ENCODE measurements at places on chromosomes 6 and 20.

DNA sequence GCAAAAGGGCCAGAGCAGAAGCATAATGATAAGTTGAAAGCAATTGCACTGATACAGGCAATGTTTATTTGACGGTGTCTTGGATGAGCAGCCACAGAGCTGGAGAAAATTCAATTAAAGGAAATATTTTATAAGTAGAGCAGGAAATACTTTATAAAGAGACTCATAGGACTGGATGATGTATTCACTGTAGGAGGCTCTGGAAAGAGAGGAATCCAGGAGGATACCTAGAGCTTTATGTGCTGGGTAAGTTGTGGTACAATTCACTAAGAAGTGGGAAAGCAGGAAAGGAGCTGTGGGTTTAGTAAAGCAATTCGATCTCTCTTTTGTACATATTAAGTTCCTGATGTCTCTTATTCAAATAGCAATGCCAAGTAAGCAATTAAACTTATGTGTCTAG lies 86.3 kb downstream of the C6orf118 start:
- H3K36me3 ChIP-seq: no peaks in the 10 kb centered on the region
- H3K4me1 ChIP-seq: no peaks in the 10 kb centered on the region
- H3K27ac ChIP-seq: no peak overlapping the region
- DNase-seq: no peak

- no peaks in the 10 kb centered on the region for H3K27me3 ChIP-seq
- H3K4me3 ChIP-seq: no peak overlapping the region
- H3K36me3 ChIP-seq: no peaks in the 10 kb centered on the region
- H3K4me1 ChIP-seq: peaks cover 16% of the 10 kb centered on the region
- no peak for DNase-seq
Observed at GRCh38 chr6:81812401-81812800, 59.9 kb upstream of the TENT5A start.

DNA sequence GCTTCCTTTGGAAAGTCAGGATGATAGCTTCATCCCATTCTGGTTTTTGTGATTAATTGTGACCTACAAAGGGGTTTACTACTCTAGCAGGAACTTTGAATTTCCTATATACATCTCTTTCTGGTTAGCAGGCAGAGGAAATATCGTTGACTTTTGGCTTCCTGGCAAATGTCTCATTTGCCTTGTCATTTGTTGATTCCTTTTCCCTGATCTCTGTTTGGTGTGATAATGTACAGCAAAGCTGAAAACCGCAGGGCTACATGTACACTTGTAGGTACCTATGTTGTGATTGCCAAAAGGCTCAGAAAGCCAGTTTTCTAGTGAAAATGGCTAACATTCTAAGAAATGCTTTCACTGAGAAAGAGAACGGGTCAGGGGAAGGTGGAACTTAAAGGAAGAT lies 44.3 kb downstream of the TOP1 start:
- peak overlapping the region; percentile 31 for H3K27ac ChIP-seq
- peaks cover 29% of the 10 kb centered on the region for H3K36me3 ChIP-seq
- H3K27me3 ChIP-seq: no peaks in the 10 kb centered on the region
- H3K4me1 ChIP-seq: peaks cover 68% of the 10 kb centered on the region

- H3K36me3 ChIP-seq: no peaks in the 10 kb centered on the region
- no peaks in the 10 kb centered on the region for H3K4me1 ChIP-seq
- no peak overlapping the region for H3K4me3 ChIP-seq
- H3K27ac ChIP-seq: no peak overlapping the region
- no peak for DNase-seq
Observed at GRCh38 chr6:101281266-101281665, 112.2 kb upstream of the GRIK2 start.

GRCh38 chr6:151236668-151237401 lies 2.9 kb upstream of the AKAP12 start:
- peaks cover 13% of the 10 kb centered on the region for H3K27me3 ChIP-seq
- H3K27ac ChIP-seq: no peak overlapping the region
- H3K4me3 ChIP-seq: no peak overlapping the region
- H3K36me3 ChIP-seq: no peaks in the 10 kb centered on the region
- no peak for DNase-seq

GRCh38 chr20:50231854-50232253 lies 41.2 kb downstream of the CEBPB start:
- no peaks in the 10 kb centered on the region for H3K27me3 ChIP-seq
- H3K36me3 ChIP-seq: no peaks in the 10 kb centered on the region
- H3K27ac ChIP-seq: no peak overlapping the region
- DNase-seq: no peak
- peaks cover 3% of the 10 kb centered on the region for H3K4me1 ChIP-seq

- H3K4me1 ChIP-seq: peaks cover 1% of the 10 kb centered on the region
- no peaks in the 10 kb centered on the region for H3K36me3 ChIP-seq
- no peak overlapping the region for H3K27ac ChIP-seq
- no peak overlapping the region for H3K4me3 ChIP-seq
- no peaks in the 10 kb centered on the region for H3K27me3 ChIP-seq
Observed at GRCh38 chr6:124955108-124955856, 7.0 kb upstream of the RNF217 start.

GRCh38 chr6:128118401-128118800 lies 217.5 kb upstream of the THEMIS start:
- no peak overlapping the region for H3K27ac ChIP-seq
- H3K27me3 ChIP-seq: no peaks in the 10 kb centered on the region
- DNase-seq: no peak
- H3K36me3 ChIP-seq: no peaks in the 10 kb centered on the region
- H3K4me1 ChIP-seq: no peaks in the 10 kb centered on the region

Data from upper lobe of right lung (tissue), 1 donor.